ENCODE measurements at places on chromosomes 1 and 21. TPM values are rescaled to one million over a fixed set of nuclear protein-coding genes. Genes with fewer than 3 reads are reported as not detected.

S100PBP gene
- total RNA-seq = 54.9 TPM

DNA sequence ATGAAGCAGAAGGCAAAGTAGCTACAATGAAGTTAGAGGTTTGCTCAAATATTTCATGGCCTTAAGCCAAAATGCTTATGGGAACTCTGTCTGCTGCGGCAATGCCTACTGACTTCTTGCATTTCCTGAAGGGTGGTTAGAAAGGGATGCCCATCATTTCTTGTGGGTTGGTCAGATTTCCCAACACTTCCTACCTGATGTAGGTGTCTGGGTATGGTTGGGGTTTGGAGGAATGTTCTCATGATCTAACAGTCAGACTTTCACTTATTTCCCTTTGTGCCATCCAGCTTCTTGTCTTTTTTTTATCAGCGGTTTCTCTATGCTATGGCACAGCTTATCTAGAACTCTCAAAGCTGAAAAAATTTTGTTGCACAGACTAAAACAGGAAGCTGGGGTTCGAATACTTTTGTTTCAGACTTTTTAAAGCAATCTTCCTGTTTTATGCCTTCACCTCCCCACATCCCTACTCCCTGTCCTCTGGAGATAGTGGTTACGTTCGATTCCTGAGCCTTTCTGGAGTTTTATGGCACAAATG, 307.7 kb downstream of the USP25 start:
- no peak for DNase-seq
- H3K4me3 ChIP-seq = no peak overlapping the region
- no peaks in the 10 kb centered on the region for H3K36me3 ChIP-seq
- no peaks in the 10 kb centered on the region for H3K4me1 ChIP-seq
- H3K27me3 ChIP-seq = no peaks in the 10 kb centered on the region

OPTC gene
- not detected for total RNA-seq

IER5 gene
- 57.1 TPM for total RNA-seq

DNA sequence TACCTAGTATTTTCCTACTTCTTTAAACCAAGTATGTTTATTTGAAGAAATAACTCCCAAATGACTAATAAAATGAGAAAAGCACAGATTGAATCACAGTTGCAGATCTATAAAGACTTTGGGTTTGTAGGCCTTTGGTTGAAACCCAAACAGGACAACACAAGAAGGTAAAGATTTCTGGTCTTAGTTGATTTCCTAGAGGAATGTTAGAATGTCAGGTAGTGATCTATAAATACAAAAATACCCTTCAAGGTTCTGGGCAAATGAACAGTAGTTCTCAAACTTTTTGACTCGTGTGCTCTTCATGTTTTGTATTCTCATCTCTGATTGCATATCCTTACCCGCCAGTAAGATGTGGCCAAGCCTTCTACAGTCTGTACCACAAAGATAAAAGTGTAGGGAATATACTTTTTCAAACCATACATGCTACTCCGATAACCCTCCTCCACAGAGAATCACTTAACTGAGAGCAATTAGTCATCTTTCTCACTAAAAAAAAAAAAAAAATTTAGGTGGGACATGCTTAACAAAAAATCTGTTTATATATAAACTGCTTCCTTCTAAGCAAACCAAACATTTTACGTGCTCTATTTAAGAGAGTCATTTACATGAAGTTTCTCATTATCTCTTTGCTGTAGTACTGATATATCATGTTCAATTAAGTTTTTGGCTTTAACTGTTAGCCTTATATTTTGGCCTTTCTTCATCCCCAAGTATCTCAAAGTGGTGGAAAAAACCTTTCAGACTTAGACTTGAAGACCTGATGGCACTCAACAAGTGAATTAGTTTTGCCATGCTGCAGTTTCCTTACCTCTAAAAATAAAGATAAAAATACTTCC, 36.0 kb downstream of the CNIH4 start:
- no peak for DNase-seq
- H3K4me1 ChIP-seq = peaks cover 11% of the 10 kb centered on the region
- H3K27me3 ChIP-seq = no peaks in the 10 kb centered on the region
- H3K36me3 ChIP-seq = peaks cover 27% of the 10 kb centered on the region
- H3K4me3 ChIP-seq = no peak overlapping the region

- H3K4me1 ChIP-seq = no peaks in the 10 kb centered on the region
- no peak overlapping the region for H3K27ac ChIP-seq
- H3K27me3 ChIP-seq = no peaks in the 10 kb centered on the region
- H3K4me3 ChIP-seq = no peak overlapping the region
- DNase-seq = no peak
These were observed 593.3 kb upstream of the NCAM2 start for GRCh38 chr21:20404915-20405314.

GRCh38 chr1:47522935-47523834, 85.3 kb downstream of the FOXD2 start:
- peaks cover 36% of the 10 kb centered on the region for H3K27me3 ChIP-seq
- H3K27ac ChIP-seq = no peak overlapping the region
- H3K4me3 ChIP-seq = no peak overlapping the region
- H3K4me1 ChIP-seq = no peaks in the 10 kb centered on the region

DNA sequence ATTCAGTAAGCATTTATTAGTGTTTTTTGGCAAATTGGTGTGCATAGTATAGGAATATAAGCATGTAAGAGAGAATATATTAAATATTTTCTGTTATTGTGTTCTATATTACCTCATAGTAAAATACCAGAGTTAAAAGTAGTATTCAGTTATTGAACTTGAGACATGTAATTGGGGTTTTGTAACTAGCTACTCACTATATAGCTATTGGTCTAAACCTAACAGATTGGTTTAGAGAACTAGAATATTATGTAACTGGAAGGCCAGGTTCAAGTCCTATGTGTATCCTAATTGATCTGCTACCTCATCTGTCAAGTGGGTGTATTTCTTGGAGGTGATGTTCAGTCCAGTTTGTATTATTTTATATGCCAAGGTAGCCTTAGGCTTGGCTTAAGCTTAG, 26.3 kb downstream of the CLIC4 start:
- no peak overlapping the region for H3K27ac ChIP-seq
- no peak for DNase-seq
- H3K4me3 ChIP-seq = no peak overlapping the region
- H3K36me3 ChIP-seq = no peaks in the 10 kb centered on the region

DNA sequence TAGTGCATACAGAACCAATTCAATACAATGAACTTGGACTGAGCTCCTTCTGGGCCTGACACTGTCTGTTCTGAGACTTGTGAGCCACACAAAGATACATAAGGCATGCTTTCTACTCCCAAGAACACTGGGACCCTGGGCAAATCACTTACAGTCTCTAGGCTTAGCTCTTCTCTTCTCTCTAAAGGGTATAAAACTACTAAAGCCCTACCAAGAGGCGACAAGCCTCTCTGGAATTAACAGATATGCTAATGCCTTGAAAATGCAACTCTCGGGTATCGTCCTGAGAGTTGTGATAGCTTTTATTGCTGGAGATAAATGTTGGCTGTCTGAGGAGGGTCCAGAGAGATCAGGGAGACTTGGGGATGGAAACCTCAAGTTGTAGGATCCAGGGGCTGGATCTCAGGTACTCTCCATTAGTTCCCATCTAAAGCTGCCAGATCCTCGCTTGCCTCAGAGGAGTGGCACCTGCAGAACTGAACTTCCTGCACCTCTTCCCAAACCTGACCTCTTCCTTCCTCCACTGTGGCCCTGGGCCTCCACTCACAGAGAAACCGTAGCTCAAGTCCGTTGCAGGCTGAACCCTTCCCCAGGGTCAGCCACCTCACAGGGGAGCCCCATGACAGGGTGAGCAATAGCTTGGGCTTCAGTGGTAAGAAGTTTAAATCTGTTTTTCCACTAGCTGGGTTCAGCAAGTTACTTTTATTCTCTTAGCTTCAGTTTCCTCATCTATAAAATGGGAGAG, 11.5 kb upstream of the CFAP45 start:
- DNase-seq = no peak
- H3K27ac ChIP-seq = peak overlapping the region; percentile 88
- H3K4me1 ChIP-seq = peaks cover 49% of the 10 kb centered on the region
- H3K27me3 ChIP-seq = no peaks in the 10 kb centered on the region
- H3K36me3 ChIP-seq = peaks cover 5% of the 10 kb centered on the region

DNA sequence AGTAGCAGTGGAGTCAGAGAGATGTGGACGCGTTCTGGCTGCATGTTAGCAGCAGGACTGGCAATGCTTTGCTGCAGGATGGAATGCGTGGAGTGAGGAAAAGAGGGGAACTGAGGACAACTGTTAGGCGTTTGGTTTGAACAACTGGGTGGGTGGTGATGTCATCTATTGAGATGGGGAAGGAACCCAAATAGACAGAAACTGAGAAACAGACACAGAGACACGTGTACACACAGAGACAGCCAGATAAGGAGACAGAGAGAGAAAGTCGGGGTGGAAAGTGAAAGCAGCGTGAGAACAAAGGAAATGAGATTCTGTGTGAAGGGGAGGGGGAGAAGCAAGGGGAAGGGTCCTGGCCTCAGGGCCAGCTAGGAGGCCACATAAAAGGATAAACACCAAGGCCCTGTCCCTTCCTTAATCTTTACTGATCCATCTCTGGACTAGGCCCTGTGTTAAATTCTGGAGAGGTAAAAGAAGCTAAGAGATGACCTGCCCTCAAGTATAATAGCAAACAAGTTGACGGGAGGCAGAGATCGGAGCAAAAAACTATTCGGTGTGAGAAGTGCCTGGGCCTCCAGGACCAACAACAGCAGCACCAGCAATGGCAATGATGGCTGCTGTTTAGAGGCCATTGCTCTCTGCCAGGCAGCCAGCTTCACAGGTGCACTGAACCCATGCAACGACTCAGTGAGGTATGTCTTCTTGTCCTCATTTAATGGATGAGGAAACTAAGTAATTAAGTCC, 31.6 kb downstream of the VWA5B1 start:
- peak overlapping the region; percentile 37 for H3K27ac ChIP-seq
- H3K4me3 ChIP-seq = peak overlapping the region; percentile 67
- peaks cover 14% of the 10 kb centered on the region for H3K4me1 ChIP-seq
- no peak for DNase-seq
- H3K27me3 ChIP-seq = peaks cover 36% of the 10 kb centered on the region
- H3K36me3 ChIP-seq = no peaks in the 10 kb centered on the region

NPPA gene
- total RNA-seq = not detected

DNA sequence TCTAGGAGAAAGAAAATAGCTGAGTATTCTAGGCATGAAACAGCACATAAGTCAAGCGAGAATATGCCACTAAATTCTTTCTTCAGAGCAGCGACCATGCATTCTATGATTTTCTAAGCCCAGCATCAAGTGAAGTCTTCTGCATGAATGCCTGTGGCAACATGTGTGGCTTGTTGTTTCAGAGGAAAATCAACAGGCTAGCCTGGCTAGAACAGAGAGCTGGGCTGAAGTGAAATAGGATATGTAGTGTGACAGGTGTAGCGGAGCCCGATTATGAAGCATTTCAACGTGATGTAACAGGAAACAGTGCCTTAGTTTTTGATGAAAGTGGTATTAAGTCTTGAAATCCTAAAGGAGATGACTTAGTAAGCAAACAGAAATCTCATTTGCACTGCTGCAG, 7.0 kb downstream of the CSDE1 start:
- H3K27me3 ChIP-seq = no peaks in the 10 kb centered on the region
- H3K4me3 ChIP-seq = no peak overlapping the region
- H3K27ac ChIP-seq = no peak overlapping the region
- peaks cover 74% of the 10 kb centered on the region for H3K4me1 ChIP-seq
- DNase-seq = no peak

DNA sequence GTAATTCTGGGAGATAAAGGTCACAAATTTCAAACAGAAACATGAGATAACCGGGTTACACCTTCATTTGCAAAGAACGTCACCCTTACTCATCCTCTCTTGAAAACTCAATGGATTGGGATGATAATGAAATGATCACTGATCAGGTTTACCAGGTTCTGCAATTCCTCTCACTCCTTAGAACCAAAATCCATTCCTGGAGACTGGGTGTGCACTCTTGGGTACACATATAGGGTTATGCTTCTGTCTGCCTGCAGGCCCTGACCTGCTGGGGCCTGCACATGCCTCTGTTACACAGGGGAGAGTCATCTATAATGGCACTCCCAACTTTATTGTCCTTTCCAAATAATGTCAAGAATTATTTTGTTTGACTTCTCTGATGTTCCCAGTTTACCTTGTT, 8.3 kb downstream of the SUSD4 start:
- no peak for DNase-seq
- no peak overlapping the region for H3K27ac ChIP-seq
- no peaks in the 10 kb centered on the region for H3K4me1 ChIP-seq
- H3K4me3 ChIP-seq = no peak overlapping the region
- H3K36me3 ChIP-seq = no peaks in the 10 kb centered on the region

LCE3D gene
- total RNA-seq = not detected

KRTAP19-6 gene
- total RNA-seq = not detected

DNA sequence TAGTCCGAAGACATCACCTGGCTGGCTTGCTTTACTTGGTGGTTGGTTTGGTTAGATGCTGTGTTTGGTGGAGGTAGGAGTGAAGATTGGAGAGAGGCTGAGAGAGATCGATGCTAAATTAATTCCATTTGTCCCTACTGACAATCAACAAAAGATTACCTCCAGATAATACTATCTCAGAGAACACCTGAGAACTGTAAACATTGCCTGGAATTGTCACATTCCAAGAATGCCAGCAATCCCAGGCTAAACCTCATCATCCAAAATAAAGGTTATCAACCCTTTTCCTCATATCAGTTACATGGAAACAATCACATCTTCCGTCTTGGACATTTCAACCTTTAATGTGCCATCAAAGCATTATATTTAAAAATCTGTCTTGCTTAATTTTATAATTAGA, 141.0 kb downstream of the GRIK1 start:
- H3K36me3 ChIP-seq = peaks cover 5% of the 10 kb centered on the region
- no peak for DNase-seq

TNFRSF8 gene
- 77.3 TPM for total RNA-seq

POU3F1 gene
- total RNA-seq = 0.93 TPM

- peaks cover 43% of the 10 kb centered on the region for H3K27me3 ChIP-seq
- peaks cover 14% of the 10 kb centered on the region for H3K4me1 ChIP-seq
- H3K4me3 ChIP-seq = peak overlapping the region; percentile 50
These were observed 971 bp upstream of the GNG4 start for GRCh38 chr1:235650341-235651169.

S100A3 gene
- total RNA-seq = not detected

TDRD5 gene
- total RNA-seq = not detected

KLHDC8A gene
- not detected for total RNA-seq

LRRC53 gene
- total RNA-seq = not detected

TACSTD2 gene
- total RNA-seq = not detected

DNA sequence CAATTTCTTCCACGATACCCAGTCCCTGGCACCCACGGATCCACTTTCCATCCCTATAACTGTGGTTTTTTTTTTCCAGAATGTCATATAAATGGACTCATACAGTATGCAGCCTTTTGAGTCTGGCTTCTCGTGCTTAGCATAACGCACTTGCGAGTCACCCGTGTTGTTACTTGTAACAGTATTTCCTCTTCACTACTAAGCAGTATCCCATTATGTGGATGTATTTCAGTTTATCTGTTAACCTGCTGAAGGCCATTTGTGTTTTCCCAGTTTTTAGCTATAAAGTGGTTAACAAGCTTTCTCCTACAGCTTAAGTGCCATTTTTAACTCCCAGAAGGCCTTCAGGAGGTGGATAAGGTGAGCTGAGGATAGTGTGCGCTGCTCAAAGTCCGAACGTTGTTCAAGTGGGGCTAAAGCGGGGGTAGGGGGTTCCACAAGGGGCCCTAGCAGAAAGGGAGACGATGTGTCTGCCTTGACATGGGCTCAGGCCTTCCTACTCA, 829 bp downstream of the ADAR start:
- H3K36me3 ChIP-seq = peaks cover 15% of the 10 kb centered on the region
- peak overlapping the region; percentile 98 for H3K4me3 ChIP-seq
- peaks cover 65% of the 10 kb centered on the region for H3K4me1 ChIP-seq
- H3K27me3 ChIP-seq = no peaks in the 10 kb centered on the region
- peak overlapping the region; percentile 92 for H3K27ac ChIP-seq

Data from natural killer cell treated with Interleukin-12 subunit alpha and Interleukin-12 subunit beta and Interleukin-15 and Interleukin-18, amount 100 ng/mL, for 72 hours (primary cell).